Forelimb muscle (tissue), 1 donor: ENCODE measurements at places on chromosomes 13 and 19.
A peak's percentile ranks its signal among the peaks of the same experiment; 100 is the strongest.

- no peak for DNase-seq
Measured at GRCh38 chr13:93411186-93411680, 184.6 kb downstream of the GPC6 start.

DNA sequence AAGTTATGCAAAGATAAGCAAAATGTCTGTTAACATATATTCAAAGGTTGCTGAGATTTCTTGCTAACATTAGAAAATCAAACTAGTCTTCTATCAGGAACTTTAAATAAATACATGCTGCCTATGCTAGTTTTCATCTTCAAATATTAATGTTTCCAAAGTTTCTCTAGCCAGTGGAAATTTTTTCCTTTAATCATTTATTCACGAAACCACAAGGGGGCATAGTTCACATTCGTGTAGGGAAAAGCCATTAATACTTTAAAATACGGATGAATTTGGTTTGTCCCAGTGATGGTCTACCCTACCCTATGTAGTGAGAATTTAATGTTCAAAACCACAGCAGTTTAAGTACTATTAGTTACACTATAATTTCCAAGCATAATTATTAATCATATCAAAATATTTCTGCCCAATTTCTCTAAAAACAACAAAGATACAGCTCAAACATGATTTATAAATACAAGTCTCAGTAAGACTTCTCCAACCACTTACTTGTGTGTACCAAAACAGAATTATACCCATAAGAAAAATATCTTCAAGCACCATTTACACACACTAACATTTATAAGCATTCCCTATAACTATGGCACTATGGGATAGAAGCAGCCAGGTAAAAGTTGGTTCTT lies 16.2 kb downstream of the NUFIP1 start:
- no peak for DNase-seq

- no peak for DNase-seq
Measured at GRCh38 chr13:26992951-26993719, 178.5 kb downstream of the USP12 start.

GRCh38 chr19:39199025-39199424 lies 2.3 kb downstream of the NCCRP1 start:
- DNase-seq: no peak

- no peak for DNase-seq
Measured at GRCh38 chr13:91295712-91296410, 51.6 kb upstream of the MIR17HG start.

DNA sequence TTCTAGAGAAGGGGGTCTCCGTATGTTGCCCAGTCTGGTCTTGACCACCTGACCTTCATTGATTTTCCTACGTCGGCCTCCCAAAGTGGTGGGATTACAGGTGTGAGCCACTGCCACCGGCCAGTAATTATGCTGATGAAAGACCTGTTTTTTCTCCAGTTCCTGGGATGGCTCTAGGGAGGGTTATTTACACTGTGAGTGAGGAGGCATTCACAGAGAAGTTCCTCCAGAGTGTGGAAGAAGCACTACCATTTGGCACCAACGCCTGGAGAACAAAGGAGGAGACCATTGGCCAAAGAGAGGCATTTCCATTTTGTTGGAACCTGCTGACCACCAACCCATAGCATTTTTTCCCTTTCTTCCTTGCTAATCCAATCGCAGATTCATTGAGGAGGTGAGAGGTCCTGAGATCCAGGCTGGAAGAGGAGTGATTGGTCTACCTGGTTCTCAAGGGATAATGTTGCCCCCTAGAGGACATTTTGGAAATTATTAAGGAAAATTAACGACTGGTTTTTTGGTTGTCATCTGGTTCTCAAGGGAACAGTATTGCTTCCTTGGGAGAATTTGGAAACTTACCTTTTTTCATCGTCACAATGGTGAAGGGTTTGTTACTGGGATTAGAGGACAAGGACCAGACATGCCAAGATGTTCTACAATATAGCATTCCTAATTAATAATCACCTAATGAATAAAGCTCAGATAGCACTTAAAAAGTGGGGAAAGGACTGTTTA lies 5.5 kb upstream of the SAE1 start:
- DNase-seq: peak; percentile 54

DNA sequence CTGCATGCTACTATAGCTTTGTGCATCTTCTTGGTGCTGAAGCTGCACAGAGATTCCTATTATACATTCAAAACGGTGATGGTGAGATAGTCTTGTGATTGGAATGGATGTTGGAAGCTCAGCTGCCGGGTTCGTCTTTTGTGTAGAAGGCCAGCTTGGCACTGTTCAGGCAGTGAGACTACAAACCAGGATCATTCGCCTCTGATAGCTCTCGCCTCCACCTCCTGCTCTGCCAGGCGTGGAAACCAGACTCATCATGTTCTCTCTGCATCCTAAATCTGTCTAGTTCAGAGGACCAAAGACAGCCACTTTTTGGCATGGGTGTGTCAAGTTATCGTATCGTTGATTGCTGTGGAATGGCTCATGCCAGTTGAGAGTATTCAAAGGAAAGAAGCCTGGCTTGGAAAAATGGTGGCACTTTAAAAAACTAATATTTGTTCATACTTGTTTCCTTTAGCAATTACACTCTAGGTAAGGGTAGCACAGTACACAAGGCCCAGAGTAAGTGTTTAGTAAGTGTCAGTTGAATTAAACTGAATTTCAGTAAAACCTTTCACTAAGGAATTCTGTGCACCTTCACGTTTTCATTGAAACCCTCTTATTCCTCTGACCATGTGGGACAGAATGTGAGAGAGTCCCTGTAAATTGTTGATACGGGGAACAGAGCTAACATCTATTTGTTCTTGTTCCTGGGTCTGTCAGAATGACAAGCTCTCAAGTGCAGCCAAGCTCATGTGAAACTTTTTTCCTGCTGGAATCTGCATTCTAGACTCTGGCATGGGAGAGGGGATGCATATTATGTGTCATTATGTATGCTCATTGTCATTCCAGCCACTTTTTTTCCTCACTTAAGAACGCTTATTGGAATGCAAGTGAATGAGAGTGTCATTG lies 69.8 kb downstream of the DPY19L3 start:
- no peak for DNase-seq

DNA sequence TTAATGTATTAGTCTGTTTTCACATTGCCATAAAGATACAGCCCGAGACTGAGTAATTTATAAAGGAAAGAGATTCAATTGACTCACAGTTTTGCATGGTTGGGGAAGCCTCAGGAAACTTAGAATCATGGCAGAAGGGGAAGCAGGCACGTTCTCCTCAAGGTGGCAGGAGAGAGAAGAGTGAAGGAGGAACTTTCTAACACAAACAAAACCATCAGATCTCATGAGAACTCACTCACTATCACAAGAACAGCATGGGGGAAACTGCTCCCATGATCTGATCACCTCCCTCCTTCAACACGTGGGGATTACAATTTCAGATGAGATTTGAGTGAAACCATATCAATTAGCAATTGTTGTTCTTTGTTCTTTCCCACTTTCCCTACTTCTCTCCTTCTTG lies 689.0 kb upstream of the SLITRK1 start:
- no peak for DNase-seq

GRCh38 chr19:19745496-19746285 lies 12.8 kb upstream of the ZNF14 start:
- DNase-seq: no peak

DNA sequence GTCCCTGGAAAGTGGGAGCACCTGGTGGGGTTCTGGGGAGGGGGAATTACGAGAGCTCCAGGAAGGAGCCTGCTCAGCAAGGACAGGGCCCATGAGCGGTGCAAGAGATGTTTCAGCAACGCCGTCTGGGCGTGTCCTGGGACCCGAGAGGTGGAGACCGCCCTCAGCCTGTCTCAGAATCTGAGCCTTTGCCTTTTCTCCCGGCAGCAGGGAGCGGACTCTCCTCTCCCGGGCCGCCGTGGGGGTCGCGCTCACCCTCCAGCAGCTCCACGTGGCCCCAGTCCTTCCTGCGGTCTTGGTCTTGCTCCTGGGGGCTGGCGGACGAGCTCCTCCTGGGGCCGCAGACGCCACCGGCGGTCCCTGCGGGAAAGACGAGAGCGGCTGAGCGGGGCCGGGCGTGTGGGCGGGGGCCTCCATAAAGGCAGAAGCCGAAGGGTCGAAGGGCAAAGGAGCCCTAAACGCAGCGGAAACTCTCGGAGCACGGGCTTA lies 714 bp downstream of the POLRMT start:
- DNase-seq: no peak

- DNase-seq: no peak
Measured at GRCh38 chr19:34232566-34233481, 21.5 kb upstream of the GARRE1 start.

DNA sequence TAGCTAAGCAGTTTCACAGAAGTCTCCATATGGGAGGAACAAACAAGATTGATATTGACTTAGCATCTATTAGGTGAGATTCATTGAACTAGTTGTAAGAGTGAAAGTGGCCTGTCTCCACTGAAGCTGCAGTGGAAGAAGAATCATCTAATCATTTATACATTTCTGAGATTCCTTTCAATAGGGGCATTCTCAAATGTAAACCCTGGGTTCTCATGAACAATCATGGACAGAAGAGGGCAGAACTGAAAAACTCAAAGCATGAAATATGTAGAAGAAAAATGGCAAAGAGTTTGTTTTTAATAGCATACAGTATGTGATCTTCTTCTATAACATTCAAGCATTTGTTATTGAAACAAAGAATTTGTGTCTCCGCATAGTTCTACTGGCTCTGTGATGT lies 17.6 kb upstream of the POSTN start:
- DNase-seq: no peak

DNA sequence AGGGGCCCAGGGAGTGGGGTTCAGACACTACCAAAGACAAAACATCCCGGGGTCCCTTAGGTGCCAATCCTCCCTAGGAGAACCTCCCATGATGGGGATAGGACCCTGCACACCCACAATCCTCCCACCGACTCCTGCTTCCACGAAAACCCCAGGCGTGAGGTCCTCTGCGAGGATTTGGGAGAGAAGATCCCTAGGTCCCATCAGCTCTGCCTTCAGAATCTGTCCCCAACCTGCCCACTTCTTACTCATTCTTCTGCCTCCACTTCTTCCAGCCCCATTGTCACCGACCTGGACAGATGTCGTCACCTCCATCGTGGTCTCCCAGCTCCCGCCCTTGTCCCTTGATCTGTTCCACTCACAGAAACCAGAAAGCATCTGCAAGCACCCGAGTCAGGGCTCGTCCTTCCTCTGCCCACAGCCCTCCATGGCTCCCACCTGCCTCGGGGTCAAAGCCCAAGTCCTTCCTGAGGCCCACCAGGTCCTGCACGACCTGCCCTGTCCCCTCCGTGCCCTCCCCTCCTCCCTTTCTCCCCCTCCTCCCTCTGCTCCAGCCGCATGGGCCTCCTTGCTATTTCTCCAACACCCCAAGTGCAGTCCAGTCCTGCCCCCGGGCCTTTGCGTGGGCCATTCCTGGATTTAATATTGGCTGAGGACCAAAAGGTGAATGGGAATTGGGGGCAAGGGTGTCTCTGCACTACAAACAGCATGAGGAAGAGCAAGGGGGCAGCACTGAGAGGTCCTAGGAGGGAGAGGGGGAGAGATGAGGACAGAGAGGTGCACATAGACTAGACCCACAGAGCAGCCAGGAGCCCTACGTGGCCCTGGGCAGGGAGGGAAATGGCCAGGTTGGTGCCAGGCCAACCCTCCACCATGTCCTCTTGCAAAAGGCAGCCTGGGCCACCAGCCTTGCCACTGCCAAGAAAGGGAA lies 51.3 kb downstream of the PTPRS start:
- DNase-seq: no peak
